Renal pelvis (tissue), 12 donors: ENCODE measurements at places on chromosomes 7 and 10. TPM values are rescaled to one million over a fixed set of nuclear protein-coding genes. Genes with fewer than 3 reads are reported as not detected.

The NEURL1 gene
- polyA plus RNA-seq: 1.9 TPM

The CTNNA3 gene
- 2.8 TPM for polyA plus RNA-seq

The H2AZ2 gene
- 245 TPM for polyA plus RNA-seq

The DBF4 gene
- 16.1 TPM for polyA plus RNA-seq

The STAM gene
- polyA plus RNA-seq: 28.1 TPM

The HOXA1 gene
- 2.6 TPM for polyA plus RNA-seq

The C10orf53 gene
- polyA plus RNA-seq: not detected

The TEX36 gene
- polyA plus RNA-seq: not detected

The NEUROD6 gene
- not detected for polyA plus RNA-seq

The PDE6C gene
- 1.7 TPM for polyA plus RNA-seq

The HOXA4 gene
- polyA plus RNA-seq: 19.5 TPM

The RAMP3 gene
- 10.7 TPM for polyA plus RNA-seq

The OR9A4 gene
- not detected for polyA plus RNA-seq

The ZNF485 gene
- polyA plus RNA-seq: 4.2 TPM
